Posterior vena cava (tissue), 2 donors: ENCODE measurements at places on chromosomes 16 and 17. TPM values are rescaled to one million over a fixed set of nuclear protein-coding genes. Genes with fewer than 3 reads are reported as not detected.
A peak's percentile ranks its signal among the peaks of the same experiment; 100 is the strongest.

DNA sequence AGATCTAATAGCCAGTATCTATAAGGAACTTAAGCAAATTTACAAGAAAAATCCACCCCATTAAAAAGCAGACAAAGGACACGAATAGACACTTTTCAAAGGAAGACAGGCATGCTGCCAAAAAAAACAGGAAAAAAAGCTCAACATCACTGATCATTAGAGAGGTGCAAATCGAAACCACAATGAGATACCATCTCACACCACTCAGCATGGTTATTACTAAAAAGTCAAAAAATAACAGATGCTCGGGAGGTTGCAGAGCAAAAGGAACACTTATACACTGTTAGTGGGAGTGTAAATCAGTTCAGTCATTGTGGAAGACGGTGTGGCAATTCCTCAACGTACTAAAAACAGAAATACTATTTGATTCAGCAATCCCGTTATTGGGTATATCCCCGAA lies 9.6 kb downstream of the STX8 start:
- no peak for DNase-seq

- DNase-seq = no peak
Measured at GRCh38 chr17:2745317-2746037, 4.0 kb downstream of the CCDC92B start.

The PIMREG gene
- total RNA-seq = 0.56 TPM

- DNase-seq = peak; percentile 29
Measured at GRCh38 chr17:34671191-34671590, 91.8 kb downstream of the TMEM132E start.

The COX11 gene
- 46.1 TPM for total RNA-seq

DNA sequence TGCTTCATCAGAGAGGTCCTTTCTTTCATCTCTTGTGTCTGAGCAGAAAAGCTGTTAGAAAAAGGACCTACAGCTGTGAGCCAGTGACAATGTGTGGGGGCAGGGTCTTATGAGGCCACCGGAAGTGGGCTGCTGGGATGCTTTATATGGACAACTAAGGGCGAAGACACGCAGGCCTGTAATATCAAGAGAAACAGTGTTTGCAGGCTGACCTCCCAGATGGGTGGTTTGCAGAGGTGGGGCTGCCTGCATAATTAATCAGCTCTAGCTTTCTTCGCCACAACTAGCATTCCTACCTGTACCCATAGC lies 30.4 kb upstream of the SALL1 start:
- DNase-seq = no peak

DNA sequence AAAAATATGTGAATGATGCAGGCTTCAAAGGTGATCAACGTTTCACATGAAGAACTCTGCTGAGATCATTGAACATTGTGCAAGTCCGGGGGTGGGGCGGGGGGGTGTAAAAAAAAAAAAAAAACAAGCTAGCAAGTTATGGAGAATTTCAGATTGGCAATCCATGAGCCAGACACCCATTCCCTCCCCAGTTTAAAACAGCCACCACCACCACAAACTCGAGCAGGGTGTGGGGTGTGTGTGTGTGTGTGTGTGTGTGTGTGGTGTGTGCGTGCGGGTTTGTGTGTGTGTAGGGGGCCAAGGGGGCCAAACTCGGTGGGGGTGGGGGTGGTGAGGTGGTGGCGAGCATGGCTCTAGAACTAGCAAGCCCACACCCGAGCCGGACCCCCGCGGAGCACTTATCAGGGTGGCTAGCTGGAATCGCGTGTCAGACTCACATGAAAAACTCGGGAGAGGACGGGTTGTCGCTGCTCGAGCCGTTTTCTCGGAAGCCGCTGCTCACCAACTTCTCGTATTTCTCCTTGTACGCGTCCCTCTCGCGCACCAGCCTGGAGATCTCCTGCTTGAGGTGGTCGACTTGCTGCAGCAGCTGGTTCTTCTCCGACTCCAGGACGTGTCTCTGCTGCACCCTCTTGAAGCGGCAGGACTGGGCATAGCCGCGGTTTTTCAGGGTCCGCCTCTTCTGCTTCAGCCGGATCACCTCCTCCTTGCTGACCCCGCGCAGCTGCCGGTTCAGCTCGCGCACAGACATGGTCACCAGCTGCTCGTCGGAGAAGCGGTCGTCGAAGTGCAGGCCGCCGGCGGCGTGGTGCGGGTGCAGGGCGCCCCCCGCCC lies 2.0 kb downstream of the MAF start:
- DNase-seq = peak; percentile 91

DNA sequence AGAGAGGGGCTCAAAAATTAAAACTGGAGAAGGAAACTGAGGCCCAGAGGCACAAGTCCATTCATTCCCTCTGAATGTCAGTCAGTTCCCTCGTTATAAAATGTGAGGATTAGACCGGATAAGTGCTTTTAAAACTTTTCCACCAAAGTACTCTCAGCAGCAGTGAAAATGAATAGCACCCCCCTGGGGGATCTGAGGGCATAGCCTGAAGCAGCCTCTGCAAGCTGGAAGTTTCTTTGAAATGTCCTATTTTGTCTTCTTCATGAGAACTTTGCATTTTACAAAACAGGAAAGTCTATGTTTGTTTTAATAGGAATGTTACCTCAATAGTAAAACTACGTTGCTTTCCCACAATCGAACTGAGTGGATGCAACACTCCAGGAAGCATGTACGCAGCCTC lies 273.0 kb downstream of the CEP112 start:
- DNase-seq = no peak

The CMTM2 gene
- total RNA-seq = 0.38 TPM

GRCh38 chr17:18944646-18945045 lies 7.3 kb upstream of the SLC5A10 start:
- DNase-seq = no peak
